Activated naive CD8-positive, alpha-beta T cell treated with anti-CD3 and anti-CD28 coated beads, Interleukin-2, amount 50 U/mL, for 16 hours (primary cell): ENCODE measurements at places on chromosomes 4 and X.
A peak's percentile ranks its signal among the peaks of the same experiment; 100 is the strongest.

DNA sequence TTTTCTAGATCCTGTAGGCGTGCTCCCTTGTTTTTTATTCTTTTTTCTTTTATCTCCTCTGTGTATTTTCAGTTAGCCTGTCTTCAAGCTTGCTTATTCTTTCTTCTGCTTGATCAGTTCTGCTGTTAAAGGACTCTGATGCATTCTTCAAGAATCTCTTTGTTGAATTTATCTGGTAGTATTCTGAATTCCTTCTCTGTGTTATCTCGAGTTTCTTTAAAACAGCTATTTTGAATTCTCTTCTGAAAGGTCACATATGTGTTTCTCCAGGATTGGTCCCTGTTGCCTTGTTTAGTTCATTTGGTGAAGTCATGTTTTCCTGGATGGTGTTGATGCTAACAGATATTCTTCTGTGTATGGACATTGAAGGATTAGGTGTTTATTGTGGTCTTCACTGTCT, 15.3 kb downstream of the RAB33B start:
- no peak for DNase-seq

- DNase-seq = no peak
These were observed 15.8 kb upstream of the UXT start for GRCh38 chrX:47674776-47675175.

- no peak for DNase-seq
These were observed 8.0 kb upstream of the RPL34 start for GRCh38 chr4:108612365-108612764.

DNA sequence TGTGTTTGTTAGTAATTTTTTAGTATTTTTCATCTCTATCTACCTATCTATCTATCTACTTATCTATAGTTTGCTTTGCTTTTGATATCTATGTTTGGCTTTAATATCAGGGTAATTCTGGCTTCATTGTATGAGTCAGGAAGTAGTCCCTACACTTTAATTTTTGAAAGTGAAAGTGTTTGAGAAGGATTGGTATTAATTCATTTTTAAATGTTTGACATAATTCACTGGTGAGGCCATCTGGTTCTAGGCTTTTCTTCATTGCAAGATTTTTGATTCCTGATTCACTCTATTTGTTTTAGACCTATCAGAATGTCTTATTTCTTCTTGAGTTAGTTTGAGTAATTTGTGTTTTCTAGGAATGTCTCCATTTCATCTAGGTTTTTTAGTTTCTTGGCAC, 20.2 kb upstream of the TCP11X2 start:
- DNase-seq = no peak

DNA sequence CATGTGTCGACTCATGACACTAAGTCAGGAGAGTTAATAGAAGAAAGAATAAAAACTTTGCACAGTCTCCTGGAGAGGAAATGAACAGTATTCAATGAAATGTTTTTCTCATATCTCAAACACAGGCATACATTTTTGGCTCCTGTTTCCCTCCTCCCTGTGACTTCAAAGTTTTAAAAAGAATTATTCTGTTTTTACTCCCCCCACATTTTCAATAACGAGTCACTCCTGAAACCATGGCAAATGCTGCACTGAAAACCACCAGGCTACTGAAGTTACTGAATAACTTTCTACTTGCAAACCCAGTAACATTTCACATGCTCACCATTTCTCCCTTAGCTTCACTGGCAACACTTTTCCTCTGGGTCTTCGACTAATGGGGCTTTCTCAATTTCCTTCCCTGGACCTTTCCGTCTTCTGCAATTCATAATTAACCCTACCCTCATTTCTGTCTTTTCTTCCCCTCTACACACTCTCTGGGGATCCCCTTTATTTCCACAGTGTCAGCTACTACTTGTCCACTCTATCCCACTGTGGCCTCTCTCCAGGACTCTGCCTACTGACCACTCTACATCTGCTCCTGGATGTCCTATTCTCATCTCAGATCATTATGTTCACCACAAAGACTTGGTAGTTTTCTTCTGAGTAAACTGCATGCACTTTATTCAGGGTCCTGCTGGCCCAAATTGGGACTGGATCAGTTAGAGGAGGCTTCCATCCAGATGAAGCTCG, 225.8 kb upstream of the ETNPPL start:
- no peak for DNase-seq

DNA sequence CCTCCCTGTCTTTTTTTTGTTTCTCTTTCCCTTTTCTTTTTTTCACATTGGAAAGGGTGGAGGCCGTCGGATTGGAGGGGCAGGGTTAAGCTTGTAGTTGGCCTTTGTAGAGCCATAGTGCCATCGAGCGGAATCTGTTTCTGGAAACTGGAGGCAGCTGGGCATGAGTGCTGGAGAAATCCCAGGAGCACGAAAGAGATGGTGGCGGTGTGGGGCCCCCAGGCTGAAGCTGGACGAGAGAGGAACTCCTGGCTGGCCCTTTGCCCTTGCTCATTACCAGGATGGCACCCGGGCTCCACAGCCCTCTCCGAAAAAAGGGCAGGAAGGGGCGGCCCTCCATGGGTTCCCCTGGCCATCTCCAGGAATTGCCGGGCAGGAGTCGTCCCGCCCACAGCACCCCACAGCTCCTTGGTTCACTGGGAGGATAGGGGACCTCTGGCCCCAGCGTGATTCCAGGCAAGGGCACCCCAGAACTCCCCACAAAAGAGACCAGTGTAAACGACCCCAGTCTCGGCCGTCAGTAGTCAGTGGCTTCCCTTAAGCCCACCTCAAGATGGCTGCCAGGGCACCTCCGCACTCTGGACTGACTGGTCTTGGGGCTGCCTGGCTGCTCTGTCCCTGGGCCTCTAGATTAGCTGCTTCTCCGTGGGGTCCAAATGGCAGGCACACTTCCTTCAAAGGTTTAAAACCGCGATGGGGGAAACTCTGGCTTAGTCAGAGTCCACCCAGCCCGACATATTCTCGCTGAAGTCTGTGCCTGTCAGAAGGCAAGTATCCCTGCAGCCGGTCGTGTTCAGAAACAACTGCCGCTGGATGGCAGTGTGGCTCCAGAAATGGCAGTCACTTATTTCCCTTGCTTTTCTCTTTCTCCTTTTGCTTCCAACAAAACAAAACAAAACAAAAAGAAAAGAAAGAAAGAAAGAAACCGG, 74.1 kb downstream of the NBDY start:
- DNase-seq = peak; percentile 12

GRCh38 chr4:184503869-184504300, 29.5 kb upstream of the IRF2 start:
- no peak for DNase-seq
